DND-41 (cell line): ENCODE measurements at places on chromosomes 1 and 21.

GRCh38 chr1:87666681-87667080, 338.0 kb downstream of the LMO4 start:
- DNase-seq: no peak

DNA sequence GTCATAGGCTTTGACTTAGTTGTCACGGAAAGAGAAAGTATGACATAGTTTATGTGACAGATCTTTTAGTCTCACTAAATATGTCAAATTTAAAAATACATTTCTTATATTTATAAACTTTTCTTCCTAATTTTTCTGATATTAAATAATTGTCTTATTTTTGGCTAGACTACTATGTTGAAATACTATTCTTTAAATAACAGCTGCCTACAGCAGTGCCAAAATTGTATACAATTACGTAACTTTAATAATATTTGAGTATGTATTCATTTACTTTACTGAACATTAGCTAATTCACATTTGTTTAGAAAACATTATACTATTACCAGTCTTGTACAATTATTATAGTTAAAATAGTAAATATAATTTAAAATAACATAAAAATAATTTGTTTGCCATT, 137.4 kb downstream of the ADGRL4 start:
- DNase-seq: no peak

DNA sequence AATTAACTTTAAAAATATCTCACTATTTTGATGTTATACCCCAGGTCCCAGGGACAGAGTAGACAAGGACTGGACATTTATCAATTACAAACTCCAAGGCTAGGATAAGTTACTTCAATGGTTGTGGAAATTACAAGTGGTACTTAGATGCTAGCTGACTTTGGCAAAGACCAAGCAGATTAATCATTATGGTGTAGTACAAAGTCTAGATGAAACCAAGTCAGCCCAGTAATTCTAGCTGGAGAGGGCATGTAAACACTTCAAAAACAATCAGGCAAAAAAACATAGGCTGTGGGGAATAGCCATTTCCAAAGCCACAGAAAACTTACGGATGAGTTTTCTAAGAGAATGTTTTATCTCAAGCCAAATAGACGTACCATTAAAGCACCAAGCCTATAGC, 124.5 kb downstream of the TSEN15 start:
- no peak for DNase-seq

GRCh38 chr1:14809191-14809981, 210.9 kb downstream of the KAZN start:
- no peak for DNase-seq

- DNase-seq: no peak
Observed at GRCh38 chr1:48940962-48941732, 164.5 kb upstream of the BEND5 start.

DNA sequence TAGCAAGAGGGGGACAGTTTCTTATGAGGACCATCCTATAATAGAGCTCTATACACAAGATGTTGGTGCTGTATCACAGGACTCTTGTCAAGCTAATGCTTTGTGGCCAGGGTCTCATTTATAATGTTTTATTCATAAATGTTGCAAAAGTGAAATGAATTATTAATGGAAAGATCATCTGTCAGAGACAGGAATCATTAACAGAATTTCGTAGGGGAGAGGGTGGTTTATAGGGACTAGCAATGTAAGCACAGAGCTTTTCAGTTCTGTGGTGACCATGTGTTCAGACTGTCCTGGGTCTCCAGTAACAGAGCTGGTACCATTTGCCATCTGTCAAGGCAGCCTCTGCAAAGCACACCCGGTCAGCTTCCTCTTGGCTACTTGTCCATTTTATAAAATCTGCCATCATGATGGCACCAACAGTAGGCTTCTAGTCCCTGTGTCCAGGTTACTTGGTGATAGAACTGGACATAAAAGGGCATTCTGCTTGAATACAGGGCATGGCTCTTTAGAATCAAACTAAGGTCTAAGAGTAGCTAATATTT, 36.2 kb downstream of the LPAR3 start:
- DNase-seq: no peak

- DNase-seq: no peak
Observed at GRCh38 chr1:66505671-66506392, 28.1 kb upstream of the SGIP1 start.

DNA sequence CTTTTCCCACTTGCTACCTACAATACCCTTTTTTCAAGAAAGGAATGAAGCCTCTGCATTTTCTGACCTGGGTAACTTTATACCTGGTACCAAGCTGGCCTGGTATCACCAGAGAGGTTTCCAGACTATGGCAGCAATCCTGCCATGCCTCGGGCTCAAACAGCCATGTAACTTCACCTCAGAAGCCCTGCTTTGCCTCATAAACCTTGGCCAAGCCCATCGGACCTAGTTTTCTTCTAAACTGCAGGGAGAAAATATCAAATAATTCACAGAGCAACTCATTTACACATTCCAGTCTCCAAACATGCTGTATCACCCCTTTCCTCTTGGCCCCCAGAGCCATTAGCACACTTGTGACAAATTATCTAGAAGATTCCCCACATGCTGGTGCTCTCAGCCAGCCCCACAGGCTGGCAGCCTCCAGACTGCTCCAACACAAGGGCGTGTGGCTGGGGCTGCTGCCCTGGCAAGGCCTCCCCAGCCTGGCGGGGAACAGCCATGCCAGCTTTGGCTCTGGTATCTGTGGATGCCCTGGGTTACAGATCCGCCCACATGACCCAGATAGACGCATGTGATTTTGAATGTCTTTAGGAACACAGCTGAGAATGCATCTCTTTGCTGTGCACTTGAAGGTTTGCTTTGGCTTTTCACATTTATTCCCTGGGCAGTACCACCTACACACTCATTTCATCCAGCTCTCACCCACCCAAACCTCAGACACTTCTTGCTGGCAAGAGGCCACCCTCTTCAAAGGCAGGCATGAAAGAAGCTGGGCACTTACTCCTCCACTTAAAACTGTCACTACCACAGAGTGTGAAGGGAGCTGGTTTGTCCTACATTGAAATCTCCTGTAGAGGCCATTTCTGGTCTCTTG, 70.0 kb upstream of the BCAR3 start:
- peak; percentile 33 for DNase-seq

- no peak for DNase-seq
Observed at GRCh38 chr1:19739628-19740027, 60.1 kb downstream of the TMCO4 start.

DNA sequence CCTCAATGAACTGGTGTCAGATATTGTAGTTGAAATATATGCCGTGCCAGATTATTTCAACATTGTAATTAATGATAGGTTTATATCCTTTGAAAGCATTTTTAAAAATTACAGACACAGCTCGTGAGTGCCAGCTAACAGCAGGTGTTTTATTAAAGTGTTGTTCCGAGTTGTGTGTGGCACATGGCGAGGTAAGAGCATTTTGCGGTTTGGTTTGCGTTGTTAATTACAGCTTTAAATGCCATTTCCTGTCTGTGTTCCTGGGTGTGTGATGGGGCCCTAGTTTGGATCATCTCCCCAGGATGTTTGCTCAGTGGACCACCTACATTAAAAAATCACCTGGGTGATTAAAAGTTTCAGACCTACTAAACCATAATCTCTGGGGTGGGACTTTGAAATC, 97.4 kb downstream of the PRDM2 start:
- no peak for DNase-seq

GRCh38 chr1:94111879-94112278, 9.1 kb downstream of the ABCA4 start:
- no peak for DNase-seq

DNA sequence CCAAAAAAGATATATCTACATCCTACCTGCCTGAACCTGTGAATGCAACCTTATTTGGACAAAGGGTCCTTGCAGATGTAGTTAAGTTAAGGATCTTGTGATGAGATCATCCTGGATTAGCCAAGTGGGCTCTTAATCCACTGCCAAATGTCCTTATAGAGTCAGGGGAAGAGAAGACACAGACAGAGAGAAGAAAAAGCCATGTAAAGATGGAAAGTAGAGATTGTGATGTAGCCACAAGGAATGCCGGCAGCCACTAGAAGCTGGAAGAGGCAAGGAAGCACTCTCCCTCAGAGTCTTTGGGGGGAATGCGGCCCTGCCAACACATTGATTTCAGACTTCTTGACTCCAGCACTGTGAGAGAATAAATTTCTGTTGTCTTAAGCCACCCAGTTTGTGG, 16.2 kb downstream of the HSD11B1 start:
- no peak for DNase-seq

DNA sequence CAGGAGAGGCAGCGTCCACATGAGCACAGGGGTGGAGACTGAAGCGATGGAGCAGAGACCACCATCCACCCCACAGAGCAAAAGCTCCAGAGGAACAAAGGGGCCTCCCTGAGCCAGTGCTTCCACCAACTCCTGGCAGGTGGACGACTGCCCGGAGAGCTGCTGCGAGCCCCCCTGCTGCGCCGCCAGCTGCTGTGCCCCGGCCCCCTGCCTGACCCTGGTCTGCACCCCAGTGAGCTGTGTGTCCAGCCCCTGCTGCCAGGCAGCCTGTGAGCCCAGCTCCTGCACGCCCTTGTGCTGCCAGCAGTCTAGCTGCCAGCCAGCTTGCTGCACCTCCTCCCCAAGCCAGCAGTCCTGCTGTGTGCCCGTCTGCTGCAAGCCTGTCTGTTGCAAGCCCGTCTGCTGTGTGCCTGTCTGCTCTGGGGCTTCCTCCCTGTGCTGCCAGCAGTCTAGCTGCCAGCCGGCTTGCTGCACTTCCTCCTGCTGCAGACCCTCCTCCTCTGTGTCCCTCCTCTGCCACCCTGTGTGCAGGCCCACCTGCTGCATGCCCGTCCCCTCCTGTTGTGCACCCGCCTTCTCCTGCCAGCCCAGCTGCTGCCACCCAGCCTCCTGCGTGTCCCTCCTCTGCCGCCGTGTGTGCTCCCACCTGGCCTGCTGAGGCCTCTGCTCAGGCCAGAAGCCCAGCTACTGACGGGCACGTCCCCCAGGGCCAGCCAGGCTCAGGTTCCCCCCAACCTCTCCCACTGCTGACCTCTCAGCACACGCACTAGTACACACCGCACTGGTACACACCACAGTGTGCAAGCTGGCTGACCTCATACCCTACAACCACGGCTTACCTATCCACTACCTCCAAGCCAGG, 5.4 kb downstream of the KRTAP10-12 start:
- DNase-seq: no peak

GRCh38 chr1:2337501-2337900, 53.9 kb downstream of the MORN1 start:
- no peak for DNase-seq

GRCh38 chr1:99595041-99595440, 50.9 kb upstream of the PALMD start:
- DNase-seq: no peak

DNA sequence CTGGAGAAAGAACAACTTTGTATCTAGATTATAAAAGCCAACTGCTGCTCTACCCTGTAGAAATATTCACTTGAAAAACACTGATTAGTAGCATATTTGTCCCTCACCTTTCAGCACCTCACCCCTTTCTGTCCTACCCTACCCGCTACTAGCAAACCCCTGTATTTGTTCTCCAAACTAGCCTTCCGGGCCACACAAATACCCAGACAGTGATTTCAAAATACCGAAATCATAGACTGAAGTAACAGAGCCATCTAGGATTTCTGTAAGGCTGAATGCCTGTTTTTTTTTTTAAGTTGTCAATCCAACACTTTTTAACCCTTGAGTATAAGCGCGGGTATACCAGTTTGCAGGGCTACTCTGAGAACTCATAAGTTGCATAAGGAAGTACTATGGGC, 398 bp upstream of the DPT start:
- DNase-seq: no peak

- DNase-seq: no peak
Observed at GRCh38 chr1:171530676-171531075, 45.3 kb downstream of the PRRC2C start.

DNA sequence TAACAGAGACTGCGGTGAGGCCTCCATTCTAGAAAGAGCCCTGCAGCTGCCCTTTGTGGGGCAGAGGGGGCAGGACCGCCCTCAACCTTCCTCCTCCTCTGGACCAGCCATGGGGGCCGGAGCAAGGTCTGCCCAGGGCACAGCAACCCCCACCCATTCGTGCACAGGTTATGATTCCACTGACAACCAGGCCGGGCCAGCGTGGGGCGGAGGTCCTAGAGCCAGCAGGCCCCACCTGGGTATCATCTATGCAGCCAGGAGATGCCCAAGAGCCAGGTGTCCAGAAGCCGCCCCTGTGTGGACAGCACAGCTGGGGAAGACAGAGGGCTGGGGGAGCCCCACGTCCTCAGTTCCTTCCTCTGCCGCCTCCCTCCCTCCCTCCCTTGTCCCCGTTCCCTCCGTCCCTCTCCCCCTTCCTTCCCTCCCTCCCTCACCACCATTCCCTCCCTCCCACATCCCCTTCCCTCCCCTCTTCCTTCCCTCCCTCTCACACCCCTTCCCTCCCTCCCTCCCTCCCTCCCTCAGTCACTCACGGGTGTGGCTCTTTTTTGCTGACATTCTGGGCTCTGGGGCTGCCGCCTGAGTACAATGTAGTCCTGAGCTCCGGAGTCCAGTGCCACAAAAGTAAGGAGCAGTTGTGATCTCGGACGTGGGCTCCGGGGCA, 12.3 kb downstream of the RNF223 start:
- no peak for DNase-seq

DNA sequence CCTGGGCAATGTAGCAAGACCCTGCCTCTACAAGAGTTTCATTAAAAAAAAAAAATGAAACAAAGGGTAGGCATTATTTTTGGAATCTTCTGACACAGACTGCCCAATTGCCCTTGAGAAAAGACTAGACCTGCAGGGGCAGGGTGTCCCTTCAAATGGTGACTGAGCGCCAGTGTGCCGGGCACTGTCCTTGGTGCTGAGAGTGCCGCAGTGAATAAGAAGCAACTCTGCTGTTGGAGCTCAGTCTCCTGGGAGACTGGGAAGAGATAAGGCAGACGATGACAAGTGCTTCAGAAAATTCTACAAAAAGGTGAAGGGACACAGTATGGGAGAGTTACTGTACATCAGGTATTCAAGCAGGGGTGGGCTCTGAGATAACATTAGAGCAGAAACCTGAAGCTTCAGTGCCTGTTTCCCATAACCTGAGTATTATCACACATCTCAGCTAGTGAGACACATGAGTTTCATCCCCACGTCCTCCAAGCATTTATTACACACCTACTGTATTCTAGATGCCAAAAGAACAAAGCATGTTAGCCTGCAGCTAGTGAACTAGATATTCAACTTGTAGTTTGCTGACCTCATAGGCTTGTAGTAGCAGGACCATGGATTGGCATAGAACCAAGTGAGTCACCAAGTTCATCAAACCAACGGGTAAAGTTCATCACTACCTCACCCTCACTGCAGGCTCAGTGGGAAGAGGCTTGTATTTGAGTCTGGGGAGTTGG, 18.4 kb upstream of the RPL11 start:
- peak; percentile 61 for DNase-seq

GRCh38 chr21:45122432-45123132, 48.2 kb downstream of the ADARB1 start:
- no peak for DNase-seq
